ENCODE measurements at places on chromosomes 3 and 15.

DNA sequence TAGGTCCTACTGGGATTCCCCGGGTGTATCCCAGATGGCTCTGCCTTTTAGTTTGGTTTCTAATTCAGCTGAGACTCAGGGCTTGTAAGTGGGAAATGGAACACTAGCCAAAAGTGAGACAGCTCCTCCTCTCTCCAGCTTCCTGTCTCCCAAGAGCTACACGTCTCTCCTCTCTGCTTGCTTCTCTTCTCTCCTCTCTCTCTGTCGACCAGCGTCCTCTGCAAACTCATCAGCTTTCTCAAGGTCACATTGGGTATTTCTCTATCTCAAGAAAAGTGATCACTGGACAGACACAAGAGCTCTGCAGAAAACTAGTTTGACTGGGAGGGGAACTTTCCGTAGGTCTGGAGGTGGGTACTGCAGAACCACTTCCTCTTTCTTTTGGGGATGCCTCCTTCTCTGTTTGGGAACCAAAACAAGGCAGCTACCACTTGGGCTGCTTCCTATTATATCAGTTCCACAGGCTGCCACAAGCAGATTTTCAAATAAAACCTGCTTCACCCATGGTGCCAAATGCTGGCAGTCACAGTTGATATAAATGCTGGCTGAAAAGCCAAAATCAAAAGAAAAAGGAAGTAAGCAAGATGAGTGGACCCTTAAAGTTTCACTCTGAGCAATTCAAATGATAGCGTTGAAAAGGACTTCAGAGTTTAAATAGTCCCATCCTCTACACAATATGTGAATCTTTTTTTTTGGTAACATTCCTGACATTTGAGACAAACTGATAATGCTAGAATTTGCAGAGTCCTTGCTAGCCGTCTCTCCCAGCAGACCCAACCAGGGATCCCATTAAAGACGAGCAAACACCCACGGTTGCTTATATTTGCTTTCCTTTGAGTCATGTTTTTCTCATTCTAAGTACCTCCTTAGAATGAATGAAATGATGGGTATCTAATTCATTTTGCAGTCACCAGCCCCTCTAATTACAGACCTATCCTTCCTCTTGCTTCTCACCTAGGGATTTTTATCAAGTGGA is 7.2 kb upstream of the DYNC1LI1 start:
- no peak for DNase-seq

GRCh38 chr15:76517910-76518309 is 181.3 kb downstream of the ISL2 start:
- no peak for DNase-seq

GRCh38 chr15:34056911-34057310 is 17.9 kb upstream of the AVEN start:
- no peak for DNase-seq

DNA sequence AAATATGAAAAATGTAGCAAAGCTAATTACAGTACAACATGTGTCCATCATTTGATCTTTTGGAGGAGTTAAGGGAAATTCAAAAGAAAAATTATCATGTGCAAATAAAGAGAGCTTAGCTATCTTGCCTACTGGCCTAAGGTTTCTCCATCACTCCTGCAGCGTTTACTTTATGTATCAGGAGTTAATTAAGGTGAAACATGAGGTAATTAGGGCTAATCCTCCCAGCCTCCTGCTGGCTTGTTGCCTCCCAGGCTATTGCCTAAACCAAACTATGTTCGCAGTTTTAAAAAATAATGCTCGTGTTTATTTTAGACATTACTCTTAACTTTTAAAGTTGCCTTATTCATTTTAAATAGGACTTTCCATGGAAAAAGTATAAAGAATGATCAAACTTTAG is 367.5 kb downstream of the ROBO2 start:
- DNase-seq, result no peak

DNA sequence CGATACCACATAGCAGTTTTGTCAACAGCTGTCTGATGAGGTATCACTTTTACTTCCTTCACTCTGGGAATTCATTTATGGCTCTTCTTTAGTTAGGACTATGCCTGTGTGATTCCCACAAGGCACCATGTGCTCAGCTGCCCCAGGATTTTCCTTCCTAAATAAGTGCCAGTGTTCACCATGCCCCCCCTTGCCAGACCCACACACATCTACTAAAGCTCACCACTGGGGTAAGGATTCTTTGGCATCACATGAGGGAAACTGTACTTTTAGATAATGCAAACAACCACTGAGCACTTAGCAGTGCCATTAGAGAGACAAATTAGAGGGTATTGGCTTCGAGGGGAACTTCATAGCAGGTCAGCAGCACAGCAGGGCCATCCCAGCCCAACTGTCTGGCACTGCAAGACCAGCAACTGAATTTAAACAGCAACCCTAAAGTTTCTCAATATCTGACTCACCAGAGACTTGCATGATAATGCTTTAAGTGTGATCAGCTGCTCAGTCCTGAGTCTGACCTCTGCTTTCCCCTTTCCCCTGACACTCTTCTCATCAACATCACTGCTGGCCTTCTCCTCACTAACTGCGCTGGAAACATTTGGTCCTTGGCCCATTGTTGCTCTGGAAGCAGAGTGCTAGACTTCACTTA is 114.3 kb downstream of the STAC start:
- DNase-seq, result no peak

- DNase-seq, result no peak
These were observed 19.9 kb downstream of the NOX5 start for GRCh38 chr15:69034352-69034751.

DNA sequence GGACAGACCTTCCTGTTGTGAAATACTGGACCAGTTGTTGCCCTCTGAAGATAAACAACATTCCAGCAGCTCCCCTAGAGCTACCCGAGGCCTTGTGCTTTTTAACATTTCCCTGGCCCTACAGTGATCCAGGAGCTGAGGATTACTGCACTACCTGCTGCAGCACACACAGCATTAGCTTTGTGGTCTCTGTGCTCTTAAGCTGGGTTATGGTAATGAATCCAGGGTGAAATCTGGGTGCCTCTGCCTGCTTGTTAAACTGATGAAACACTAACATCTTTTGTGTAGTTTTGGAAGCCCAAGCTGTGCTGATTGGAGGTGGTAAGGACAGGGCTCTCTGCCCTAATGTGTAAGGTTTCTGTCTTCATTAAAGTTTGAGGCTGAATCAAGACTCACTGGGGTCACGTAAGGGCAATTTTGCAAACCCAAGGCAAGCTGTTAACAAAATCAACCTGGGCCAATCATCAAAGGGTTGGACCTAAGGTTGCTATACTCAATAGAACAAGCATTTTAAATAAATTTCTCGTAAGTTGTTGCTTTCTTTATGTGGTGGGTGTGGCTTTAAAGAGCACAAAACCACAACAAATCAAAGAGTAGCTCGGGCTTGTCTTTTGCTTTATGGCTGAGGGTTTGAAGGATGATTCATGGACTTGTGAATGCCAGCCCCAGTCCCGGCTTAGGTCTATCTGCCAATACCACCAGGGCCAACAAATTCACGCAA is 183.9 kb downstream of the TPRG1 start:
- DNase-seq, result no peak

DNA sequence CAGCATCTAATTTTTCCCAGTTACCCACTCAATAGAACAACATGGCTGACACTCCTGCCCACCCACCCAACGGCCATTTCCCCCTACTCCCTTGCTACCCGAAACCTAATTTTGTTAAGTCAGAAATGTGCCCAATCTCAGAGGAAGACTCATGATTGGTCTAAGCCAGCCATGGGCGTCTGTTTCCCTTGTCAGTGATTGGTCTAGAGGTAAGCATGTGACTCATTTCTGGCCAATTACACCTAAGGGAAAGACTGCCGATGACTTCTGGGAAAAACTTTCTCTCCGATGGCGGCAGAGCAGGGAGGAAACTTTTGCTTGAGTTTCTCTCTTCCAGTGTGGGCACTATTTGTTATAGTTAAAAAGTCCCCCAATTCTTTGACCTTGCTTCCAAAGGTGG is 72.9 kb downstream of the RPLP1 start:
- DNase-seq, result no peak

- DNase-seq, result no peak
These were observed 55.3 kb downstream of the BBX start for GRCh38 chr3:107578091-107578490.

GRCh38 chr3:58384381-58385090 is 49.1 kb downstream of the PDHB start:
- no peak for DNase-seq

DNA sequence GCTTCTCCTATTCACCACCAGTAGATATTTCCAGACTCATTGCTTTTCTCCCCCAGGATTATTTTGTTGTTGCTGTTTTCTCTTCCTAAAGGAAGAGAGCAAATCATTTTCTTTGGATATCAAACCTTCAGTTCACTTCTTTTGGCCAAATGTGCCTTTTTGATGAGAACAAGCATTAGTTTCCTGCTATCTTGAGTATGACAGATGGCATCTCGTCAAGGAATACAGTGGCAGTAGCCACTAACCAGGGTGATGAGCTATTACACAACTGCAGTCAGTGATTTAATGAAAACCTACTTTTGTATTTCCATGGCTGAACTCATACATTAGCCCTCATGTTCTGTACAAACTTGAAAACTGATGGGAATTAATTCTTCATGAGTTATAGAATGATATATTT is 354.6 kb downstream of the CADM2 start:
- no peak for DNase-seq

DNA sequence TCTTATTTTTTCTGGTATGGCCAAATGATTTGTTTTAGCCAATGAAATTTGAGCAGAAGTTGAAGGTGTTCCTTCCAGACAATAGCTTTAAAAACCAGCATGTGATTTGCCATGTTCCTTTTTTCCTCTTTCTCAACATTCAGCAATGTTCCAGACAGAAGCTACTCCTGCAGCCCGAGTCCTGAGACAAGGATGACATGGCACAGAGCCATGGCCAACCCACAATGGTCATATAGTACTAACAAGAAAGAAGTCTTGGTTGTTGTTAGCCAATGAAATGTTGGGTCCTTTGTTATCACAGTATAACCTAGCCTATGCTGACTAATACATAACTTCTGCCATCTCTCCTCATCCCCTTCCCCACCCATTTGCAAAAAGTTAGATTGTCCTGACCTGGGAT is 211.1 kb upstream of the STT3B start:
- no peak for DNase-seq

- DNase-seq, result no peak
These were observed 22.5 kb upstream of the ANXA2 start for GRCh38 chr15:60420203-60420716.

DNA sequence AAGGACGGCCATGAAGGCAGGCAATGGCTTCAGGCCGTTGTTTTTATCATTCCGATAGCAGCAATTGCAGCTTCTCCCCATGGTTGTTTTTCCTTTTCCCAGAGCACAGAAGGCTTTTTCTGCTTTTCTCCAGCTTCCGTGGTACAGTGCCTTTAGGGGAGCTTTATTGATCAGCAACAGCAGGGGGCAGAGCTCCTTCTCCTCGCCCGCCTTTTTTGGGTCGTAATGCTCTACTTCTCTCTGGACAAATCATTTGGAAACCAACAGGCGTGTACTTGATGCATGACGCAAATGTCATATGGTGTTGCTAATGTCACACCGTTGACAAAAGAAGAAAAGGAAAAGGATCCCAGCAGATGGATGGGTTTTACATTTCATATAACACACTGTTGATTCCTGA is 79.7 kb upstream of the SNRK start:
- DNase-seq, result no peak

DNA sequence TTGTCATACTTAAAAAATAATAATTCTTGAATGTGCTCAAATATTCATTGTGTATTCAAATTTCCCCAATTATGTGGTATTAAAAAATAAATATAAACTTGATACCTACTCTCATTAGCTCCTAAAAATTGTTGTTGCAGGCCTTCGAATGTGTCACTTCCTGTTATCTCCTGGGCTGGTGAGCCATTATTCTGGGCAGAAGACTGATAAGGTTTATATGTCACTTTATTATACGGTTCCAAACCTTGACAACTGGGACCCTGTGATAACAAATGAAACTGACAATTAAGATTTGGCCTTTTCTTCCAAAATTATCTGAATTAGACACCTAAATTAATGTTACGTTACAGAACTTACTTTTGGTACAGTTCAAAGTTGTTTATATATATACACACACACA is 15.0 kb downstream of the CEP152 start:
- DNase-seq, result no peak

DNA sequence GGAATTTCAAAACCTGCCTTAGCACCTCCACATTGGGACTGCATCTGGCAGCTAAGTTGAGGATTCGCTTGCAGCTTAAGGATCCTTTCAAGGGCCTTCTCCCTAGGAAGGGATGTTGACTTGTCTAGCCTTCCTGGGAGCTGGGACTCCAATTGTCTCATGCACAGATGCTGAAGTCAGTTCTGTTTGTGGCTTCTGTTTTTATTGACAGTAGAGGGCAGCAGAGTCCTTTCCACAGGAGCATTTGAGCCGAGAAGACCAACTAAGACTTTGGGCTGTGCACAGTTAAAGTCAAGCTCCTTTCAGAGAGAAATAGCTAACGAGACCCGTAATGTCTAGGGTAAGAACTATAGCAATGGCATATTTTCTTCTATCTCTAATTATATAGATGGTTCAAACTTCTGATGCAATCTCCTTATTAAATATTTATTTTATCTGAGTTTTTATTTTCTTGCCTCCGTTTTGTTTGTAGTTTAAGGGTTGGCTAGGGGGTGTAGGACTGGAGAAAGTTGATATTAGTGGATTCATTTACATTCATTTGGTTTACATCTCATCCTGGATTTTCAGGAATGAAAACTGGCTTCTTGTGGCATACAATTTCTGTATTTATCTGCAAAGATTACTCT is 59.7 kb upstream of the KBTBD8 start:
- DNase-seq, result no peak

GRCh38 chr3:106809041-106809440 is 568.2 kb upstream of the CCDC54 start:
- DNase-seq, result no peak

DNA sequence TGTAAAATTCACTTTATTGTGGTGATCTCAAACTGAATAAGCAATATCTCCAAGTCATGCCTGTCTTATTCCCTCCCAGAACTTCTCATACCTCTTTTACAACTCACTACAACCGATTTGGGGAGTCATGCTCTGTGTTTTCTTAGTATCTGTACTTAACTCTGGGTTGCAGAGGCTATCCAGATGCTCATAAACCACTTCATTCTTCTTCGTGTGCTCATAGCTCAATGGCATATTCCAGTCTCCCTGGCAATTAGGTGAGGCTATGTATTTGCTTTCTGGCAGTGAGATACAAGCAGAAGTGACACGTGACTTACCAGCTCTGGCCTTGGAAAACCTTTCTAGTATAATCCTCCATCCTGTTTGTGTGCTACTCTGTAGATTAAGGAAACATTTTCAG is 360.9 kb downstream of the ZNF385D start:
- no peak for DNase-seq

GRCh38 chr3:57756528-57757401 is 656 bp downstream of the SLMAP start:
- peak; percentile 48 for DNase-seq

DNA sequence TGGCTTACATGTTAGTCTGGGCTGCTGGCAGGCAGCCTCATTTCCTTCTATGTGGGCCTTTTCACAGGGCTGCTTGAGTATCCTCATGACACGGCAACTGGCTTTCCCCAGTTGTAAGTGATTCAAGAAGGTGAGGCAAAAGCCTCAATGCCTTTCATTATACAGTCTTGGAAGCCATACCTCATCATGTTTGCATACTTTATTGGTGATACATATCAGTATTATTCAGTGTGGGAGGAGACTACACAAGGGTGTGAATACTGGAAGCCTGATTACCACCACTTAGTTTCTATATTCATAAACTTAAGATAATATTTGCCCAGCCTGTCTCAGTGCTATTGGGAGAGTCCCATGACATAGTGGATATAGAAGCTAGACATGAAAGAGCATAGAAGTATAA is 346.8 kb downstream of the SOX2 start:
- DNase-seq, result no peak
